ENCODE measurements at places on chromosomes 5 and 9. TPM values are rescaled to one million over a fixed set of nuclear protein-coding genes. Genes with fewer than 3 reads are reported as not detected.

- no peak for DNase-seq
Measured at GRCh38 chr5:80225189-80225933, 30.5 kb downstream of the SERINC5 start.

- DNase-seq: no peak
Measured at GRCh38 chr9:130042406-130042884, 544 bp downstream of the FNBP1 start.

GRCh38 chr9:120985819-120986222 lies 59.2 kb upstream of the TRAF1 start:
- no peak for DNase-seq

GRCh38 chr9:107949061-107949460 lies 459.5 kb upstream of the KLF4 start:
- DNase-seq: no peak

- DNase-seq: no peak
Measured at GRCh38 chr9:3662671-3663070, 136.9 kb upstream of the RFX3 start.

- no peak for DNase-seq
Measured at GRCh38 chr9:97763874-97764273, 66.7 kb upstream of the XPA start.

DNA sequence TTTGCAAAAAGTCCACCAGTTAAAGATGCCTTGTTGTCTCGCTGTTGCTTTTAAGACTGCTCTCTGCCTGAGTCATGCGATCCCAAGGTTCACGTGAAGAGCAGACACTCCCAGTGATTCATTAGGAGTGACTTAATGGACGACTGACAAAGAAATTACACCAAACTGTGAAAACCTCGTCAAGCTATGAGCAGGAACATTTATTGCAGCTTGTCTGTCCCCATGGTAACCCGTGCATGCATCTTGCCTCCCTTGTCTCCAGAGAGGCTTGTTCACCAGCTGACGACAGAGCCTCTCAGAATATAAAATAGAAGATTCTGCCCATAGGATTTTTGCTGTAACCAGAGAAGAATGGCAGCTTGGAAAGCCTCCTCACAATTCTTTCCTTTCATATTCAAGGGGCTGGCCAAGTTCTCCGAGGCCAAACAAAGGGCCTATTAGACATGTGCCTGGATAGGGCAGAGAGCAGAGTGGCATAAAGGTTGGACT lies 352.7 kb downstream of the SPOCK1 start:
- no peak for DNase-seq

DNA sequence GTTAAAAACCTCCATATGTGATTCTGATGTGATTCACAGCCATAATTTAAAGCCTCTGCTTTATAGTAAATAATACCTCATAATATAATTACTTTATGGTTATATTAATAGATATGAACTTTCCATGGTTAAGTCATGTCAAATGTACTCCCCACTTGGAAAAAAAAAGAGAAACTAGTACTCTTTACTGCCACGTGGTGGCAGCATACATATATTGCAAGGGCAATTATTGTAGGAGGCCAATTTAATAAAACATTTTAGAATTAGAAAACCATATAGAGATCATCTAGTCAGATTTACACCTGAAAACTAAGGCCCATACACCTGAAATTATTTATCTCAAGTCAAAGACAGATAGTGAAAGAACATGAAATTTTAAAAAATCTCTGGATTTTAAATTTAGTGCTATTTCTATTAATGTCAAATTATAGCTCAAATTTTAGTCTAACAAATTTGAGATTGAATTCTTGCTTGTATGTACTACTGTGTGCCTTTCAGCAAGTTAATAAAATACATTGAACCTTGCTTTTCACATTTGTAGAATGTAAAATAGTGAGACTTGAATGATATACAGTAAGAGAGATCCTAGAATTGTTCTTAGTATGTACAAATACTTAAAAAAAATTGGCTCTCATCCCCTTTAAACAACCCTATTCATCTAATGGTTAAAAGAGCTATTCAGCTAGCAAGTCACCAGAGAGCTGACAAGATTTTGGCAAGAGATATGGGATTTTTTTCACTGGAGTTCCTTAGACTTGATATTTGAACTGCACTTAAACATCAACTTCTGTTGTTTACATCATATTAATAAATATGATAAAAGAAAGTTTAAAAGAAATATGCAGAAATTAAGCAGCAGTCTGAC lies 603.8 kb downstream of the TLE4 start:
- DNase-seq: no peak

DNA sequence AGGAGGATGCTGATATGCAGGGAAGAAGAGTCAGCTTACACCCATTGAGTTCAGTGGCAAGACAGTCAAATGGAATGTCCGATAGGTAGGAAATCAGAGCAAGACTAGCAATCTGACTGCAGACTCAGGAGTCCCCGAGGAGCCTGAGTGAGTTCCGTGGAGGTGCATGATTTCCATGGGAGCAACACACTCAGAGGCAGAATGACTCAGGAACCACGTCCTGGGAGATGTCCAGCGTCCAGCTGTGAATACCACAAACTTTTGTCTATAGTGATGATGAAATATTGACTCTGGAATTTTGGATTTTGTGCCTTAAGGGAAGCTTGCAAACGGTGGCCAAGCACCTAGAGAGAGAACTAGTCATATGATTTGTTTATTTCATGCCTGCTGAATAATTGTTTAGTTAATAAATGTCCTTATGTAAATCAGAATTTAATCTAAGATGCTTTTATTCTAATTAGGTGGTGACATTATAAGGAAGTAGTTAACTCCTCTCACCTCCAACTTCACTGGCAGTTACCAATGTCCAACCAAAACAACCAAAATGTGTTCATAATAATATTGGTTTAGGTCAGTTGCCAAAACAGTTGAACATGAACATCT lies 100.4 kb downstream of the PDE4D start:
- no peak for DNase-seq

- DNase-seq: no peak
Measured at GRCh38 chr5:61525512-61526206, 193.6 kb downstream of the ZSWIM6 start.

DNA sequence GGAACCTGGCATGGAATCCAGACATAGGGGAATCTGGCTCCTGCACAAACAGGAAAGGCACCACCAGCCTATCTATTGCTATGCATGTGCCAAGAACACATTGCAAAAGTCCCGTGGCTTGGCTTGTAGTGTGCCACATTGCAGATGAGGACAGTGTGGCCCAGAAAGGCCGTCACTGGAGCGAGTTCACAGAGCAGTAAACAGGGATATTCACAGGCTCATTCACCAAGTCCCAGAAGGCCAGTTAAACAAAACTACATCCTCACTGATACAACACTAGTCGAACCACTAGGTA lies 39.6 kb upstream of the TRIM32 start:
- no peak for DNase-seq

- DNase-seq: no peak
Measured at GRCh38 chr5:52760695-52761366, 26.9 kb upstream of the ITGA1 start.

GRCh38 chr9:137193771-137194170 lies 5.3 kb downstream of the SSNA1 start:
- DNase-seq: no peak

DNA sequence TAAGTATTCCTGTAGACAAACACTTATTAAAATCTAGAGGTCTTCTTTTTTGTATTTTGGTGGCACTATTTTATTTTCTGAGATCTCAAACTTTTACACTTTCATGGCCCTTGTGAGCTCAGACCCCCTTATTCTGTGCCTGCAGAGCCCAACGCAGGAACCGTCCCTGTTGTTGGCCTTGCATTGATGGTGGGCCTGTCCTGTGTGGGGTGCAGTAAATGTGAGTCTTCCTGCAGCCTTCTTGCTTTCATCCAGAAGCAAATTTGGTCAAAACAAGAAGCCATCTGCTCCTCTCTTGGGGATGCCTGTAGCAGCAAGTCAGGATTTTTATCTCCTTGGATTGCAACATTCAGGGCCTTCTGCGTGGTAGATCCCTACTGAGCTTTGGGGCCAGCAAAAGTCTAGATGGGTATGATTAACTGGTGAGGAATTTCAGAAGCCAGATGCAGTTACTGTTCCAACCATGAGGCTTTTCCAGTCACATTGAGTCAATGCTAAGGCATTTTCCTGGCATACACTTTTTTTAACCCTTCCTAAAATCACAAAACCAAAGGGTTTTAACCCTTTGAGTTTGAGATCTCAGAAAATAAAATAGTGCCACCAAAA lies 31.7 kb downstream of the BASP1 start:
- DNase-seq: no peak

- DNase-seq: no peak
Measured at GRCh38 chr5:84017523-84018172, 297.0 kb upstream of the HAPLN1 start.

DNA sequence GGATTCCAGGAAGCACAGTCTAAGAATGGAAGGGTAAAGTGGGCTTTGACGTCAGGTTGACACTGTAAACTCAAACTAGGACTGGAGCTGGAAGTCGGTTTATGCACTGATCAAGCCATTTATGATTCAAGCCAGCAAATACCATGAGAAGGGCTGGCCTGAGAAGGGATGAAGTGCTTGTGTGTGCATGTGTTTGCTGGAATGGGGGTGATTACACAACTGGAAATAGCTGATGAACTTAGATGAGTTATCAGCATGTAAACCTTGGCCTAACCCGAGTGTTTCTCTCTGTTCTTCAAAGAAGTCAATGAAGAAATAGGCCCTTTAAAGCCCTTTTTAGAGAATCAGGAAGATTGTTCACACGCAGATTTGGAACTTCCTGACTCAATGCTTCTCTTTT lies 287.6 kb downstream of the RFX3 start:
- DNase-seq: no peak

DNA sequence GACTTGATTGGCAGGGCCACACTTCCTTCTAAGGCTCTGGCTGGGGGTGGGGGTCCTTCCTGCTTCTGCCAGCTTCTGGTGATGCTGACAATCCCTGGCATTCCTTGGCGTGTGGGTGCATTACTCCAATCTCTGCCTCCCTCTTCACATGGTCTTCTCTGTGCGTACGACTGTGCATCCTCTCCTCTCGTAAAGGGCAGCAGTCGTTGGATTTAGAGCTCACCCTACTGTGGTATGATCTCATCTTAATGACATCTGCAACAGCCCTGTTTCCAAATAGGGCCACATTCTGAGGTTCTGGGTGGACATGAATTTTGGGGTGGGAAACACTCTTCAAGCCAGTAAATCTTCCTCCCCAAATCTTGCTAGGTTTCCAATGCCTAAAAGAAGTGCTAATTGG lies 36.8 kb downstream of the ROPN1L start:
- no peak for DNase-seq

GRCh38 chr5:145805819-145806218 lies 29.3 kb downstream of the PRELID2 start:
- no peak for DNase-seq

GRCh38 chr5:5710471-5710870 lies 288.0 kb downstream of the ICE1 start:
- DNase-seq: no peak

DNA sequence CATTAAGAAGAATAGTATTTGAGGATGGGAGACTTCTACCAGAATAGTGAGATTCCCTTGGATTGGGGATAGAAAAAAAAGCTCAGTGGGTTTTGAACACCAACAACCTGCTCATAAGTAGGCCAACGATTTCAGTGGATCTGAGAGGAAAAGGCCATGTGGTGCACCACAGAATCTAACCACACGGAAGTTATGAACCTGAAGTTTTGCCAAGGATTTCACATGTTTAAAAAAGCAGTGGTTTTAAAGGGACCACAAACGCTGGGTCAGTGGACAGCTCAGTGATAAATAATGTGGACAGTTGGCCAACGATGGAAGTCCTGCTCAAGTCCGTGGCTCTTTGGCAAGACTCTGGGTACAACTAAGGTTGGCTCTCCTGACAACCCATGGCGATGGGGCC lies 107.2 kb upstream of the TXNDC8 start:
- DNase-seq: no peak

GRCh38 chr9:113219186-113219936 lies 1.7 kb downstream of the FKBP15 start:
- DNase-seq: no peak

- DNase-seq: no peak
Measured at GRCh38 chr5:142287973-142288313, 36.9 kb downstream of the SPRY4 start.

- no peak for DNase-seq
Measured at GRCh38 chr9:114401344-114401743, 13.6 kb upstream of the AKNA start.

GRCh38 chr5:94690778-94691177 lies 72.3 kb downstream of the SLF1 start:
- no peak for DNase-seq

GRCh38 chr5:120152472-120152871 lies 311.6 kb upstream of the PRR16 start:
- no peak for DNase-seq

GRCh38 chr9:116003397-116003796 lies 150.2 kb upstream of the PAPPA start:
- DNase-seq: no peak

DNA sequence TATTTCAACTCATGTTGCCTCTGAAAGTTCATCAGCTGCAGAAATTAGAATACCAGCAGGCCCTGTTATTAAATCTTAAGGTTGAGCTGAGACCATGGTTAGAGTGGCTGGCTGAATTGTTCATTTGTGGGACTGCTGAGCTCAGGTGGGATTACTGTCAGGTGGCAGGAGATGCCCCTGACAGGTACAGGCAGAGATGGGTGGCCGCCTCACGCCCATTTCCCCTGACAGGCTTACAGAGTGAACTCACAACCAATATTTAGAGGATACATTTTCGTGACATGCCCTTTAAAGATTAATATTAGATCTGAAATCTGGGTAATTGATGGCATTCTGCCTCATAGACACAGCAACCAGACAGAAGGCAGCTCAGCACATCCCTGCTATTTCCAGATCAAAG lies 136.0 kb downstream of the MVB12B start:
- no peak for DNase-seq

DNA sequence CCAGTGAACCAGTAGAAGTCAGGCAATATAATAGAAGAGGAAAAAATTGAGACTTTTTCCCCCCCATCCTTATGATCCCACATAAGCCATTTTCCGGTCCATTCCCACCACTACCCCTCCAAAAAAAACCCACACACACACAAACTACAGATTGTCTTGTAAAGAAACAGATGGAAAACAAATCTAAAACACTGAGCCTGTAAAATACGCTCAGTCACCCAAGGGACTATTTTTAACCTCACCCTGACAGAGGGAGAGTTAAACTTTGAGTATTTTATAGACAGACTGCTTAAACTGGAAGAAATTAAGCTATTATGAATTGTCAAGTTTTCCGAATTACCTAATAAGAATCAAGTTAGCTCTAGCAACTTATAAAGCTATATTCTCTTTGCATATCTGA lies 471.8 kb upstream of the C9orf72 start:
- DNase-seq: no peak

- no peak for DNase-seq
Measured at GRCh38 chr5:90475436-90475980, 844 bp downstream of the POLR3G start.

IFNB1 gene
- polyA plus RNA-seq: not detected

DND1 gene
- polyA plus RNA-seq: not detected

SHROOM1 gene
- polyA plus RNA-seq: not detected

TPD52L3 gene
- polyA plus RNA-seq: not detected

FSTL4 gene
- not detected for polyA plus RNA-seq

LAMC3 gene
- polyA plus RNA-seq: not detected

SPATA31E1 gene
- not detected for polyA plus RNA-seq

IRX2 gene
- polyA plus RNA-seq: not detected

ERMP1 gene
- polyA plus RNA-seq: 17.2 TPM

STXBP1 gene
- 8.2 TPM for polyA plus RNA-seq

All from CD8-positive, alpha-beta memory T cell (primary cell).